ENCODE measurements at places on chromosomes 16 and 17. TPM values are rescaled to one million over a fixed set of nuclear protein-coding genes. Genes with fewer than 3 reads are reported as not detected.
A peak's percentile ranks its signal among the peaks of the same experiment; 100 is the strongest.

- DNase-seq: peak; percentile 75
These were observed 47.9 kb downstream of the SETD6 start for GRCh38 chr16:58563235-58563634.

DNA sequence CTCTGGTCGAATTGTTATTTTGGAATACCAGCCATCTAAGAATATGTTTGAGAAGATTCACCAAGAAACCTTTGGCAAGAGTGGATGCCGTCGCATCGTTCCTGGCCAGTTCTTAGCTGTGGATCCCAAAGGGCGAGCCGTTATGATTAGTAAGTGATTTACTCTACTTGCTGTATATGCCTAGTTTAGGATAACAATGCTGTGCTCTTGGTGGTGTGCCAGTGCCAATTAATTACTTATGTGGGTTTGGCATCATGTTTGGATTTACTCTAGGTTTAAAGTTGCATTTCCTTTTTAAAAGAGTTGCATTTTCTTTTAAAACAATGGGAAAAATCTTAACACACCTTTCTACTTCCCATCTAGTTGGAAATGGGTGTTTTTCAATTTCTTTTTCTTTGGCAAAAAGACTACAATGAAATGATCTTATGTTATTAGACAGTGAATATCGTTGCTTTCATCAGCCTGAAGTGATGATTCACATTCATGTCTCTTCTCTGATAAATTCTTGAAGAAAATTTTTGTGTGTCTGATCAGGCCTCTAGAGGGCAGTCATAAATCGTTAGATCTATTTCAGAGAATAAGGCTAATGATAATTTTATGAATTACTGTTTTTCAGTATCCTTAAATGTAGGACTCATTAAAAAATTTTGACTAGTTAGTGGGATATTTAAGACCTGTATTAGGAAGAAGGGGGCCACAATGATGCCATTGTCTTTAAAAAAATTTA, 5.6 kb downstream of the SF3B3 start:
- DNase-seq: peak; percentile 84

GRCh38 chr16:90031931-90032673, 12.8 kb upstream of the DBNDD1 start:
- peak; percentile 64 for DNase-seq

- DNase-seq: no peak
These were observed 474.8 kb downstream of the SHISA9 start for GRCh38 chr16:13376174-13376573.

DNA sequence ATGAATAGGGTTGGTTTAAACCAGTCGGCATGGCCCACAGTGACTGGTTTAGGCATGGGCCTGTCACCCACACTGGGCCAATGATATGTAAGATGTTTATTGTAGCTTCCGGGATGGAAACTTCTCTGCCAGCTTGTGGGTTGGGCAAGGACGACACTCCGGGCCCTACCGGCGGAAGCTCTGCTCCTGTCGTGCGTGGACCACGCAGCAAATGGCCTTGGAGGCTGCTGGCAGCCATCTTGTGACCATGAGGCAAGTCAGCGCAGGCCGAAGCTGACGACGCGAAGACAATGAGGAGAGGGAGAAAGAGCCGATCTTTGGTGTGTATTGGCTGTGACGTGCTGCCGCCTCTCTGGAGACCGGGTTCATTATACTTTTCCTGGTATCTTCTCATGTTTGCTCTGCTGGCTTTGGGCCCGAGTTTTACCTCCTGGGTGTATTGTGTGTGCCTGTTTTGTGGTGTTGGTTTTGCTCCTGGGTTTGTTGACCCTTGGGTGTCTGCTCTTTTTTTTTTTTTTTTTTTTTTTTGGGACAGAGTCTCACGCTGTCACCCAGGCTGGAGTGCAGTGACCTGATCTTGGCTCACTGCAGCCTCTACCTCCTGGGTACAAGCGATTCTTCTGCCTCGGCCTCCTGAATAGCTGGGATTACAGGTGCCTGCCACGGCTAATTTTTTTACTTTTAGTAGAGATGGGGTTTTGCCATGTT, 15.4 kb downstream of the SLC25A10 start:
- no peak for DNase-seq

The CLEC18B gene
- total RNA-seq: not detected

The KRT24 gene
- total RNA-seq: not detected

The PTRH2 gene
- 21.6 TPM for total RNA-seq
